Right hindlimb (tissue), 1 donor: ENCODE measurements at places on chromosomes 13 and 19.

GRCh38 chr13:34452831-34453230 is 489.2 kb upstream of the NBEA start:
- no peak for DNase-seq

DNA sequence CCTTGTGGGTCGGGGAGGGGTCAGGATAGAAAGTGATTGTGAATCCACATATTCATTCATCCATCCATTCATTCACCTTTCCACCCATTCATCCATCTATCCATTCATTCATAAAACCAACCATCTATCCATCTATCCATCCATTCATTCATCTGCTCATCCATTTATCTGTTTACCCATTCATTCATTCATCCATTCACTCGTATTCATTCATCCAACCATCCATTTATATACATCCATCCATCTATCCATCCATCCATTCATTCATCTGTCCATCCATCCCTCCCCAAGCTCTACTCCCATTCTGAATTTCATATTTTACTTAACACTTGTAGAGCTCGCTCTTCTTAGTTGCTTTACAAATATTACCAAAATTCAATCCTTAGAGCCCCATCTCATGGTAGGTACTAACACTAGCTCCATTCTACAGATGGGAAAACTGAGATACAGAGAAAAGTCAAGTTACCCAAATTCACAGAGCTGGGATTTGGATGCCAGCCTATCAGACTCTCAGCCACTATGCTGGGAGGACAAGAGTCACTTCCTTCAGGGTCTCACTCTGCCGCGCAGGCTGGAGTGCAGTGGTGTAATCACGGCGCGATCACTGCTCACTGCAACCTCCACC is 37.6 kb downstream of the PIN1 start:
- DNase-seq: no peak

- DNase-seq: no peak
These were observed 14.3 kb upstream of the TM9SF2 start for GRCh38 chr13:99486996-99487395.

DNA sequence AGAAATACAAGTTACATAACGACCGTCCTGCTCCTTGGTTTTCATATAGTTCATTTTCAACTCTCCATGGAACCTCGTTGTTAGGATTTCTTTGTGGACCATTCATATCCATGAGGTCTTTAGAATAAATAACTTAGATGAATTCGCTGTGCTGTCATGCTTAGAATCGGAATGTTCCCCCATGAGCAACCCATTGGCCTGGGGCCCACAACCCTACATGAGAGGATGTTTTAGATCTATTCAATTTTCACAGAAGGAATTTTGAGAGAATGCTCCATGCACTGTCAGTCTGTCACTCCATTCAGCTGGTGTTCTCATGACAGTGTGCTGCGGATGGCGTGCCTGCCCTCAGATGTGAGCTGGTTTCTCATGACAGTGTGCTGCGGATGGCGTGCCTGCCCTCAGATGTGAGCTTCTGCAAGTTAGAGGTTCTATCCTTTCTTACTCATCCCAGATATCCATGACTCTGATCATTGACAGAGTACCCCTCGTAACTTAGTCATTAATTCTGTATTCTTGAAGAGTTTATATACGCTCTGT is 1193.1 kb downstream of the EFNB2 start:
- DNase-seq: no peak

DNA sequence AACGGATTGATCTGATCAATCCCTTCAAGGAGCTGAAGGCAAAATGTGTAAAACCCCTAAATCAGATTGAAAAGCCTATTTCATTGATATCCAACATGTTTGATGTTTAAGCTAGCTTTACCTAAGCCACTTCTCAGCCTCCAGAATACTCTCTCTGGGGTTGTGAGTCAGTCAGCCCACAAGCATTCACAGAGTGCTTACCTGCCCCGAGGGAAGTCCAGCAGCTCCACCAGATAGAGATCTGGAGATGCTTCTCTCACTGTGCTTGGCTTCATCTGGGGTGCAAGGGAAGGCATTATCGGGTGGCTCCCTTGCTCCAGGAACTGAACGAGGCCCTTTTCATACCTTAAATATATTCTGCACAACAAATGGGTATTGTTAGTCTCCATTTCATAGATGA is 159.7 kb downstream of the OXGR1 start:
- no peak for DNase-seq

GRCh38 chr13:77316430-77316829 is 10.5 kb downstream of the MYCBP2 start:
- no peak for DNase-seq

DNA sequence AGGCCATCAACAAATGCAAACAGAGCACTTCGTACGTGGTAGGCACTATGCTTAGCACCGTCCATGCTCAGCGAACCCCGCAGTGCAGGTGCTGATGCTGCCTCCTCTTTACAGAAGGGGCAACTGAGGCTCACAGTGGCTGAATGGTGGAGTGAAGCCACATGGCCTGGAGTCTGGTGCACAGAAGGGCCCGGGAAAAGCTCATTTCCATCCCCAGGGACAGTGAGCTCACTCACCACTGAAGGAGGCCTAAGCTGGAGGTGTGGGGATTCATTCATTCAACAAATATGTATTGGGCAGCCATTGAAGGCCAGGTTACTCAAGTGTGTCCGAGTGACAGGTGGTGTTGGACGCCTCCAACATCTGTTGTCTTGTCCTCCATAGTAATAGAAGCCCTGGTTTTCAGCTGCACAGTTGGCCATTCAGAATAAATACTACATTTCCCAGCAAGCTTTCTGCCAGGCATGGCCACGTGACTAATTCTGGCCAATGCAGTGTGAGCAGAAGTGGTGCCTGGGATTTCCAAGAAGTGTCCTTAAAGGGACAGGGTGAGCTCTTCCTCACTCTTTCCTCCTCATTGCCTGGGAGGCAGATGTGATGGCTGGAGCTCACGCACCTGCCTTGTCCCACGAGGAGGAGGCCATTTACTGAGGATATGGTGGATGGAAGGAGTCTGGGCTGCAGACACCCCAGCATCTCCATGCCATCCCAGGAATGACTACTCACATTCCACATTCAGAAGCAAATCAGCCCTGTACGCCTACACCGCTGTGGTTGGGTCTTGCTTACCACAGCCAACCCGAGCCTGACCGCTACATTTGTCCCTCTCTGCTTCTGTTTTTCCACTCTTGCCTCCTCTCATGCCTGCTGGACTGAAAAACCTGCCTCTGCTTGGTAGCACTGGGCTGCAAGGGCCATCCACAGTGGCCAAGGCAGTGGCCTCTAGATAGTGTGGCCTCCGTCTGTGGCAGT is 2.3 kb upstream of the ZNRF4 start:
- no peak for DNase-seq

DNA sequence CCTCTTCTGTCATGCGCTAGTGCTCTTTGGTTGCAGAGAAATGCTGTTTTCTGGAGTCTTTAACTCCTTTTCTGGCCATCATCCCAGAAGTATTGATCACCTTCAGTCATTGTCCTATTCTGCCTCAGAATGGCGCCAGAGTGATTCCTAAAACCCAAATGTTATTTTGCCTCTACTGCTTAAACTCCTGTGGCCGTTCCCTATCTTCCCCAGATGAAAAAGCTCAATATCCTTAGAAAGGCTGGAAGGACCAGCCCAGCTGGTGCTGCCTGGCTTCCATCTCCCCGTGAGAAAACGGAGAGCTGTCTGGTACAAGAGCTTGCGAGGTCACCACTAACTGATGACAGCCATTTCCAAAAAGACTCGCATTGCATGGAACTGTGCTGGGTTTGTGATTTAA is 179.1 kb downstream of the RBM26 start:
- no peak for DNase-seq

GRCh38 chr19:7729831-7730285 is 2.1 kb downstream of the CLEC4G start:
- no peak for DNase-seq

DNA sequence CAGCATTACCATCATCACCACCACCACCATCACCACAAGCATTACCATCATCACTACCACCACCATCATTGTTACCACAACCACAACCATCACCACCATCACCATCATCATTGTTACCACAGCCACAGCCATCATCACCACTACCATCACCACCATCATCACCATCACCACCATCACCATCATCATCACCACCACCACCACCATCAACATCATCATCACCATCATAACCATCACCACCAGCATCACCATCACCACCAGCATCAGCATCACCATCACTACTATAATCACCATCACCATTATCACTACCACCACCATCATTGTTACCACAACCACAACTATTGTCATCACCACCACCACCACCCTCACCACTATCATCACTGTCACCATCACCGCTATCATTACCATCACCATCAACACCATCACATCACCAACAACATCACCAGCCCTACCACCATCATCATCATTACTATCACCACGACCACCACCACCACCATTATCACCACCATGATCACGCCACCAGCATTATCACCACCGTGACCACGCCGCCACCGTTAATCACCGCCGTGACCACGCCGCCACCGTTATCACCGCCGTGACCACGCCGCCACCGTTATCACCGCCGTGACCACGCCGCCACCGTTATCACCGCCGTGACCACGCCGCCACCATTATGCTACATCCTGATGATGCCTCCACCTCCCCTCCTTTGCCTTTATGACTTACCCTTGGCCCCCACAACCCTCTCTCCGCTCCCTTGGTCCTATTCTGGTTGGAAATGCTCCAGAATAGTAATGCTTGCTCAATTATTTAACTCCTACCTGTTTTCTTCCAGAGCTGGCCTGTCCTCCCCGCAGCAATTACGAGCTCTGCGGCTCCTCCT is 10.0 kb upstream of the FXYD3 start:
- no peak for DNase-seq

GRCh38 chr19:47227352-47228167 is 3.4 kb downstream of the BBC3 start:
- DNase-seq: peak; percentile 88

DNA sequence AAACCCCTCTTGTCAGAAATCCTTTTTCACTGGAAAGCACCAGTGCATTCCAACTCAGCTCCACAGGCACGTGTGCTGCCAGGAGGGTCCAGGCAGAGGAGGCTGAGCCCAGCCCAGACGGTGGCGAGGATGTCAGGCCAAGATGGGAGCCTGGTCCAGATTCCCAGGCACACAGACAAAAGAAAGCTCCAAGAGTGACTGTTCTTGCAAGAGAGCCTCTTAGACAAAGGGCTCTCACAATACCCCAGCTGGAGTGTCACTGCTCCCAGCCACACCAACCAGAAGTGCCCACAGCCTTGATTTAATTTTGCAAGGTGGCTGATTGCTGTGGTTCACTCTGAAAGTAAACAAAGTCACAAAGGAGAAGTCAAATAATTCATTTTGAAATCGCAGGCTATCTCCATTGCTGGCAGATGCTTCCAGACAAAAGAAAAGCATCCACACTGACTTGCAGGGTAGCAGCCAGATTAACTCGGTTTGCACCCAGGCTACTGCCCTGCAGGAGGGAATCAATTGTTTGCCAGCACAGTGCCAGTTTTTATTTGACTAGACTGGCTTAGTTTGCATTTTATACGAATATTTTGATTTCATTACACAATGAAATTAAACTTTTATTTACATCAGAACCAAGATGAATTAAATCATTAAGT is 95.1 kb downstream of the RAB20 start:
- DNase-seq: no peak

DNA sequence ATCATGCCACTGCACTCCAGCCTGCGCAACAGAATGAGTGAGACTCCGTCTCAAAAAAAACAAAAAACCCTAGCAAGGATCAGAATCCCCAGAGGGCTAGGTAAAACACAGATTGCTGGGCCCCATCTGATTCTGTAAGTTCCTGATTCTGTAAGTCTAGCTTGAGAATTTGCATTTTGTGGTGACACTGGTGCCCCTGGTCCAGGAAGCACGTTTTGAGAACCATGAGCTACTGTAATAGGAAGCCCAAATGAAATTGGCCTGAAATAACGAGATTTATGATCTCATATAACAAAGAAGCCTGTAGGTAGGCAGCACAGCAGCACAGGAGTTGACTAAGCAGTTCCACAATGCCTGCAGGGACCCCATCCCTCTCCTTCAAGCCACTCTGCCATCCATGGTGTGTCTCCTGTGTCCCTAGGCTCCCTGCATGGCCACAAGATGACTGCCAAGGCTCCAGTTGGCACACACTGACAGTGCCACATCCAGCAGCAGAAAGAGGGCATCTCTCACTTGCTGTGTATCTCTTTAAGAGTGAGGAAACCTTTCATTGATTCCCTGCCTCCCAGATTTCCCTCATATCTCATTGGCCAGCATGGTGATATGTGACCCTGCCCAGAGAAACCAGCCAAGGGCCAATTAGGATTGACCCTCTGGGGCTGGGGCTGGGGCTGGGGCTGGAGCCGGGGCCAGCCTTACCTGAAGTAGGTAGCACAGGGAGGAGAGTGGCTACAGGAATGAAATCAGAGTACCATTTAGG is 21.7 kb downstream of the SIPA1L3 start:
- no peak for DNase-seq

GRCh38 chr13:111474136-111475002 is 153.9 kb downstream of the TEX29 start:
- DNase-seq: no peak

DNA sequence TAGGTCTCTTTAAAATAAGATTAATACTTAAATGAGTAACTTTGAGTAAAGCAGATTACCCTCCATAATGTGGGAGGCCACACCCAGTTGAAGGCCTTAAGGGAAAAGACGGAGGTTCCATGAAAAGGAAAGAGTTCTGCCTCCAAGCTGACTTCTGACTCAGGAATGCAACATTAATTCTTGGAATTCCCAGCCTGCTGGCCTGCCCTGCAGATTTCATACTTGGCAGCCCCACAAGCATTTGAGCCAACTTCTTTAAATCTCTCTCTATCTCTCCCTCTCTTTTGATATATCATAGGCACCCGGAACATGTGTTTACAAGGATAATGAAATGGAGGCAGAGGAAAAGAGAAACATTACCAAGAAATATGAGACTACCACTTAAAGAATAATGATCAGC is 902.3 kb upstream of the MIR17HG start:
- DNase-seq: peak; percentile 47

- DNase-seq: no peak
These were observed 884.3 kb upstream of the PCDH20 start for GRCh38 chr13:62299988-62300387.

DNA sequence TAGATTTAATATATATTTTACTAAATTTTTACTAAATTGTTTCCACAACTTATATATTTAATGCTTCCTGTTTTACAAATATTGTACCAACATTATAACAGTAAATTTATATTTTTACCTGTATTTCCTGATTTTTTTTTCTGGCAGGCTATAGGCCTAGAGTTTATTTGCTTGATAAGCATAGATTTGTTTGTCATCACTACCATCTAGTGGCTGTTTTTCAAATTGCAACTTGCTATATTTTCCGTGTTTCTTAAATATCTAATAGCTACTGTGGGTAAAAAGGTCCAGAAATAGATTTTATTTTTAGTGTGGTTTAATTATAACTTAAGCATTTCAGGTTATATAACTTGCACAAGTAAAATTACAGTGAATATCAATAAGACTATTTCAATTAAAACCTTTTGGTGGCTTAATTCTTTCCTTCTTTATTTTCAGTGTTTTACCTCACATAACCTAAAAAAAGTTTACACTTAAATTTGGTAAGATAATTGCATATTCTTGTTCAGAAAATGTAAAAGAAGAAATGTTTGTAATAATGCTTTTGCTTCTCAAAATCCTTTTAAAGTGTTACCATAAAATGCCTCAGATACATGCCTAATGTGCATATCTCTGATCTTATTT is 60.6 kb downstream of the NDFIP2 start:
- no peak for DNase-seq
